Activated T-helper 17 cell treated with anti-CD3 and anti-CD28 coated beads, Interleukin-2, amount 50 U/mL, for 72 hours (primary cell): ENCODE measurements at places on chromosomes 11 and 22.
A peak's percentile ranks its signal among the peaks of the same experiment; 100 is the strongest.

DNA sequence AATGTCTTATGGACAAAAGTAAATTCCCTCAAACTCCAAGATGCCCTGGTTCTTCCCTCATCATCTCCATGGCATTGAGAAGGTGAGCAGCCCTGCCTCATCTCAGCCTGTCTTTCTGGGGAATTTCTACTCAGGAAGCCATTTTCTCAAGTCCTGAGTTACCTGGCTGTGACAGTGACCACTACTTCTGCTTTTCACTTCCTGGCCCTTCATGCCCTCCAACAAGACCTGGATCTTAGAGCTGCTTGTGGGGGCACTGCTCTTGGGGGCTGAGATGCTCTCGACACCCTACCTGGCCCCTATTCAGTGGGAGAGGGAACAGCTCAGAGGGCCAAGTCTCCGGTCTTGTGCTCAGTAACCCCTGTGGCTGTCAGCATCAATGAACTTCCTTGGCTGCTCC is 5.5 kb upstream of the IGSF22 start:
- no peaks in the 10 kb centered on the region for H3K27me3 ChIP-seq
- H3K4me1 ChIP-seq: peaks cover 9% of the 10 kb centered on the region
- no peaks in the 10 kb centered on the region for H3K36me3 ChIP-seq
- no peak for ATAC-seq
- no peak overlapping the region for H3K4me3 ChIP-seq

DNA sequence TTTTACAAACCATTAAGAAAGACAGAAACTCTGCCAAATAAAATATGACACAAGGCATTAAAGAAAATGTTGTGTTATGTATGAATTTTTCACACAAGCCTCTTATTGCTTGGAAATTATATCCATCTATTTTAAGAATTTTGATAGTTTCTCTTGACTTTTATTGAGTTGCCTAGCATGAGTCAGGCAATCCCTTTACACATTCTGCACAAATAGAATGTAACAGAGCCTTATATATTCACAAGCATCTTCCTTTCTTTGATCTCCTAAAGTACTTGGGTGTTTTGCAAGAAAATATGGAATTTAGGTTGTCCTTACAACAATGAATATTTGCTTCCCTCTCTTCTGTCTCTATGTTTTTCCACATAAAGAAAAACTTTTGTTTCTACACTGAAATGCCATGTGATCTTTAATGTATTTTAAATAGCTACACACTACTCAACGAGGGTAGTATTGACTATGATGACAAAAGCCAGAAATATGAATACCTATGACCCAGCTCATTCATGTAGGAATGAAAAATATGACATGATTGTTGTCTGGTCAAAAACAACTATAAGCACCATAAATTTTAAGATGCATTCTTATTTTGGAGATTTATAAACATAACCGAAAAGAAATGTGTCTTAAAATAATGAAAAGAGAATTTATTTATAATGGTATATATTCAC is 398.8 kb downstream of the GUCY1A2 start:
- no peaks in the 10 kb centered on the region for H3K36me3 ChIP-seq
- no peak overlapping the region for H3K4me3 ChIP-seq
- no peaks in the 10 kb centered on the region for H3K27me3 ChIP-seq
- ATAC-seq: no peak

GRCh38 chr11:34454308-34455032 is 15.7 kb downstream of the CAT start:
- H3K4me1 ChIP-seq: no peaks in the 10 kb centered on the region
- no peak overlapping the region for H3K4me3 ChIP-seq
- ATAC-seq: no peak
- no peak overlapping the region for H3K27ac ChIP-seq
- no peaks in the 10 kb centered on the region for H3K27me3 ChIP-seq

DNA sequence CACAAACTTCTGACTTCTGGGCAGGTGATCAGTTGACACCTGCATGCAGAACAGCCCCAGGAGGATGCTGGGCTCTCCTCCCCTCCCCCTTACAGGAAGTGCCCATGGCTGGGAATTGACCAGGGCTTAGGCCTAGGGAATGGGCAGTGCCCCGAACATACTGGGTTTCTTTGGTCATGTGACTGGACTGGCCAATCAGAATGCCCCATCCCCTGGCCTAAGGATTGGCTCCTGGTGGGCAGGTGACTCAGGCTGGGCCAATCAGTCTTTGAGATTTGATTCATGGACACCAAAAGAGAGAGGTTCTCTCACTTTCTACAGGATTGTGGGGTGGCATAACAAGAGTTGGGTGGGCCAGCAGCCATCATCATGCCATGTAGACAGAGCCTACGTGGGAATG is 37.1 kb downstream of the MCM5 start:
- H3K36me3 ChIP-seq: peaks cover 34% of the 10 kb centered on the region
- ATAC-seq: peak; percentile 55
- no peak overlapping the region for H3K4me3 ChIP-seq
- peaks cover 16% of the 10 kb centered on the region for H3K4me1 ChIP-seq
- no peaks in the 10 kb centered on the region for H3K27me3 ChIP-seq

DNA sequence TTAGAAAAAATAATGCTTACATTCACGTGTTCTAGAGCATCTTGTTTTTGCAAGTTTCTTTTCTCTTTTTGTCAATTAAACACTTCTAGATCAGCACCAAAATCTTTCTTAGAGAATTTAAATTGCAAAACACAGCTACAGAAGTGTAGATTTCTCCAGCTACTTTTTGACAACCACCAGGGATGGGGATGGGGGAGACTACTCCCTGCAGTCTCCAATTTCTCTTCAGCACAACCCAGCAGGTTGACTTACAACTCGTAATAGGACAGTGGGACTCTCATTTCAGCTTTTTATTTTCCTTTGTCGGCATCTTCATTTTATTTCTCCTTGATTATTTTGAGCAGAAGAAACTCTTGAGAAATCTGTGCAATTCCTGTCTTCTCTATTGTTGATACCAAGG is 441.2 kb downstream of the LRRC4C start:
- H3K36me3 ChIP-seq: no peaks in the 10 kb centered on the region
- no peak overlapping the region for H3K27ac ChIP-seq
- no peaks in the 10 kb centered on the region for H3K4me1 ChIP-seq
- no peak overlapping the region for H3K4me3 ChIP-seq
- no peaks in the 10 kb centered on the region for H3K27me3 ChIP-seq

DNA sequence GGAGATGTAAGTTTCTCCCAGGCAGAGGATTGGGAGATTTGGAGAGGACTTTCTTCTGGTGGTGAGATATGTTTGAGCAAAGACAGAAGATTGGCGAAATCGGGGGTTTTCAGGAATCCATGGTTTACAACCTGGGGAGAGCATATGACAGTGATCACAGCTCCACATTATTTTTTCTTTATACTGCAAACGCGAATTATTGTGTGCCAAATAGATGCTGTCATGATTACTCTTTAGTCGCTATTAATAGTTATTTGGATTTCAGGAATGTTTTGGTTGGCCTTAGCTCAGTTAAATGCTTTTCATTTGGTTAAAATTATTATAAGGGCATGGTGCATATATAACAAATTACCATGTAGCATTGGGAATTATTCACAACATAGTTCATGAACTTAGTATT is 15.2 kb downstream of the ATXN10 start:
- H3K36me3 ChIP-seq: peaks cover 29% of the 10 kb centered on the region
- no peaks in the 10 kb centered on the region for H3K27me3 ChIP-seq
- no peak overlapping the region for H3K4me3 ChIP-seq
- ATAC-seq: no peak

GRCh38 chr11:45104006-45104789 is 42.2 kb upstream of the PRDM11 start:
- peaks cover 3% of the 10 kb centered on the region for H3K27me3 ChIP-seq
- H3K36me3 ChIP-seq: no peaks in the 10 kb centered on the region
- H3K27ac ChIP-seq: no peak overlapping the region
- ATAC-seq: no peak
- H3K4me1 ChIP-seq: peaks cover 10% of the 10 kb centered on the region
- no peak overlapping the region for H3K4me3 ChIP-seq

- no peak overlapping the region for H3K4me3 ChIP-seq
- no peaks in the 10 kb centered on the region for H3K4me1 ChIP-seq
- H3K36me3 ChIP-seq: no peaks in the 10 kb centered on the region
- ATAC-seq: no peak
These were observed 90.1 kb upstream of the B3GAT1 start for GRCh38 chr11:134502153-134502550.

- H3K4me1 ChIP-seq: no peaks in the 10 kb centered on the region
- no peak overlapping the region for H3K4me3 ChIP-seq
- no peak overlapping the region for H3K27ac ChIP-seq
- H3K27me3 ChIP-seq: peaks cover 7% of the 10 kb centered on the region
- ATAC-seq: no peak
- no peaks in the 10 kb centered on the region for H3K36me3 ChIP-seq
These were observed 953.7 kb downstream of the OPCML start for GRCh38 chr11:132578580-132578979.

GRCh38 chr11:112178936-112179335 is 3.6 kb downstream of the BCO2 start:
- H3K4me1 ChIP-seq: peaks cover 7% of the 10 kb centered on the region
- ATAC-seq: no peak
- no peak overlapping the region for H3K4me3 ChIP-seq
